ENCODE measurements at places on chromosomes 2 and 18. TPM values are rescaled to one million over a fixed set of nuclear protein-coding genes. Genes with fewer than 3 reads are reported as not detected.
A peak's percentile ranks its signal among the peaks of the same experiment; 100 is the strongest.

GRCh38 chr2:161020437-161020836, 139.8 kb upstream of the TANK start:
- no peaks in the 10 kb centered on the region for H3K27me3 ChIP-seq
- no peaks in the 10 kb centered on the region for H3K4me1 ChIP-seq

DNA sequence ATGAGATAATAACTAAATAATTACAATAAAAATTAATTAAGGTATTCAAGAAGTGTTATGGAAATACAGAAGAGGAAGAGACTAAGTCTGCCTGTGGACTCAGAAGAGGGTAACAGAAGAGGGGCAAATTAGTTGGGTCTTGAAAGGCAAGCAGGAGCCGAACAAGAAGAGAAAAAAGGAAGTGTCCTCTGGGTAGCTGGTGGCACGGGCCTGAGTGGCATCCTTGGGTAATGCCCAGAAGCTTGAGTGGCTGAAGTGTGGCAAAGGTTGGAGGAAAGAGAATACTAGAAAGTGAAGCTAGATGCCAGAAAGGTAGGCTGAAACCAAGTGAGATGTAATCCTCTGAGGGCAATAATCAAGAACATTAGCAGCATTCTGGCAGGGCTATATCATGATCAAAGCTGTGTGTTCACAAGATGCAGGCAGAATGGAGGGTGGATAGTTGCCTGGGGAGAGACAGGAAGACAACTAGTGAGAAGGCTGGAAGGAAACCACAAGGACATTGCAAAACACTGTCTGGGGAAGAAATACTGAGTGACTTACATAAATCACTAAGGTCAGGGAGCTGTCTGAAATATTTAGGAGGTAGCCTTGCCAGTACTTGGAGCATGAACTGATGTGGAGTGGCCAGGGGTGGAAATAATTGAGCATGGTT, 16.2 kb downstream of the DOCK10 start:
- H3K4me3 ChIP-seq, result no peak overlapping the region
- H3K27me3 ChIP-seq, result no peaks in the 10 kb centered on the region
- H3K4me1 ChIP-seq, result no peaks in the 10 kb centered on the region

DNA sequence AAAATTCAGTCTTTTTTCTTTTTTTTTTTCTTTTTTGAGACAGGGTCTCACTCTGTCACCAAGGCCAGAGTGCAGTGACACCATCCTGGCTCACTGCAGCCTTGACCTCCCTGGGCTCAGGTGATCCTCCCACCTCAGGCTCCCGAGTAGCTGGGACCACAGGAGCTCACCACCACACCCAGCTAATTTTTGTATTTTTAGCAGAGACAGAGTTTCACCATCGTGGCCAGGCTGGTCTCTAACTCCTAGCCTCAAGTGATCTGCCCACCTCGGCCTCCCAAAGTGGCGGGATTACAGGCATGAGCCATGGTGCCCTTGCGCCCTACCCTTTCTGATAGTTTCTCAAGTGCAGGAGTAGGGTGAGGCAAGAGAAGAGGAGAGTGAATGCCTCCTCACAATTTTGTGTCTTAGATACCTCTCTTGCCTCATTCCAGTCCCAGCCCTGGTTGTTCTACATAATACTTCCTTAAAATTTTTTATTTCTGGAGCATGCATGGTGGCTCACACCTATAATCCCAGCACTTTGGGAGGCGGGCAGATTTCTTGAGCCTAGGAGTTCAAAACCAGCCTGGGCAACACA, 68.2 kb upstream of the CAB39 start:
- no peaks in the 10 kb centered on the region for H3K36me3 ChIP-seq
- no peak for DNase-seq
- H3K27ac ChIP-seq, result no peak overlapping the region
- no peaks in the 10 kb centered on the region for H3K4me1 ChIP-seq
- no peaks in the 10 kb centered on the region for H3K27me3 ChIP-seq

GRCh38 chr2:10982931-10983701, 71.4 kb downstream of the KCNF1 start:
- no peak overlapping the region for H3K27ac ChIP-seq
- no peak overlapping the region for H3K4me3 ChIP-seq
- DNase-seq, result no peak
- no peaks in the 10 kb centered on the region for H3K27me3 ChIP-seq
- no peaks in the 10 kb centered on the region for H3K4me1 ChIP-seq

GRCh38 chr2:85889627-85890281, 964 bp upstream of the ST3GAL5 start:
- no peaks in the 10 kb centered on the region for H3K36me3 ChIP-seq
- peak overlapping the region; percentile 19 for H3K27ac ChIP-seq
- H3K27me3 ChIP-seq, result no peaks in the 10 kb centered on the region
- no peak for DNase-seq

DNA sequence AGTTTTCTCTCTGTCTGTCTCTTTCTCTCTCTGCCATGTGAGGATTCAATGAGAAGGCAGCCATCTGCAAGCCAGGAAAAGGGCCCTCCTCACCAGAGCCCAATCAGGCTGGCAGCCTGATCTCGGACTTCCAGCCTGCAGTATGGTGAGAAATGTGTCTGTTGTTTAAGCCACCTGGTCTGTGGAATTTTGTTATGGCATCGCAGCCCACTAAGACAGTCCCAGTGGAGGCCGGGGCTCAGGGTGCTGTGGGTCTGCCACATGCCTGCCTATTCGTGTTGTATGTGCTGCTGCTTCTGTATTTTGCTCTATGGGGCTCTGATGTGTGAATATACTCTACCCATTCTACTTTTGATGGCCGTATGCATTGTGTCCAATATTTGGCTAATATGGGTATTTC, 139.0 kb upstream of the HS6ST1 start:
- no peak overlapping the region for H3K4me3 ChIP-seq
- no peaks in the 10 kb centered on the region for H3K36me3 ChIP-seq
- H3K27ac ChIP-seq, result no peak overlapping the region

DNA sequence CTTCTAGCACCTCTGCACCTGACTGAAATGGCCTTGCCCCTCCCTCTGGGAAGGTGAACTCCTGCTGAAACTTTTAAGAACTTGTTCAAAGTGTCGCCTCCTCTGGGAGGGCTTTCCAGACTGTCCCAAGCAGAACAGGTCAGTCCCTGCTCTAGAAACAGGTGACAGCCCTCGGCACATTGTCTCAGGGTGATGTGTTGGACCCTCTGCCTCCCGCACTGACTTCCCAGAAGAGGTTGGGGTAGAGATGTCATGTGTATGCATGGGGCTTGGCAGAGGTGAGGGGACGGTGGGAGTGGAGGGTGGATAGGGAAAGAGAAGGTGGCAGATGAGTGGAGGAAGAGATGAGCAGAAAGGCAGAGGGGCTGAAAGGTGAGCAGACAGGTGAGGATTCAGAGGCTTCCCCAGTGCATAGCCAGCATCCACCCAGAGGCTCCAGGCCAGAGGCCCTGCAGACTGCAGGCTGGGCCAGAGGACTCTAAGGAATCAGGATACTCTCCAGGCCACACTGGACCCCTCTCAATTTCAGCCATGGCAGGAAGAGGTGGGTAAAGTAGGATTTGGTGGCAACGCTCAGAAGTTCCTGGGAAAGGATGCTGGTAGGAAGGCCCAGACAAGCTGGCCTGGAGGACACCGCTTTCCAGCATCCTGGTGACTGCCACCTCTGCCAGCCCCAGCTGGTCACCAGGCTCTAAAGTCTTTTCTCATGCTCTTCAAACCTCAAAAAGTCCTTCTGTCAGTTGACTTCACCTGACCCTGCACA, 24.8 kb upstream of the TNS1 start:
- H3K27me3 ChIP-seq, result no peaks in the 10 kb centered on the region
- H3K27ac ChIP-seq, result no peak overlapping the region

- H3K4me3 ChIP-seq, result no peak overlapping the region
- no peak for DNase-seq
- no peaks in the 10 kb centered on the region for H3K36me3 ChIP-seq
- no peak overlapping the region for H3K27ac ChIP-seq
- no peaks in the 10 kb centered on the region for H3K4me1 ChIP-seq
Measured at GRCh38 chr2:99727199-99727598, 237.4 kb upstream of the REV1 start.

DNA sequence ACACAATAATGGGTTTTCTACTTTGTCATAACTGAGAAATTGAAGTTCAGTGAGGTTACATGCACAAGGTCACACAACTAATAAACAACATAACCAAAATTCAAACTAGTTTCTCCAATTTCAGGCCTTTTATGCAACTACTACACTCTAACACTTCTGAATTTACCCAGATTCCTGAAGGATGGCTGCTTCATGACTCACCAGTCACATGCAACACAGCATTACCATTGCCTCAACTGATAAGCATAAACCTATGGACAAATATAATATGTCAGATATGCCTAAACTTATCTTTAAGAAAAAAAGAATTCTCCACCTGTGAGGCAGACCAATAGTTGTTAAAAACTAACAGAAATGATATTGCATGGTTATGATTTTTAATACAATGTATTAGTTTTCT, 586.5 kb upstream of the SLC8A1 start:
- H3K27me3 ChIP-seq, result no peaks in the 10 kb centered on the region
- H3K4me3 ChIP-seq, result no peak overlapping the region
- H3K4me1 ChIP-seq, result no peaks in the 10 kb centered on the region
- no peaks in the 10 kb centered on the region for H3K36me3 ChIP-seq
- DNase-seq, result no peak
- no peak overlapping the region for H3K27ac ChIP-seq

Gene CCT7
- total RNA-seq, result 157 TPM

Gene KATNAL2
- total RNA-seq, result 1.8 TPM

Gene CXCR1
- total RNA-seq, result 1.8 TPM

Gene PLEKHH2
- total RNA-seq, result 38.0 TPM

Gene SCN3A
- total RNA-seq, result 2.4 TPM

Gene REEP1
- total RNA-seq, result 36.3 TPM

Gene IL1F10
- not detected for total RNA-seq

Gene SLC16A14
- total RNA-seq, result 6.0 TPM

Data from aorta (tissue), 5 donors.